NCI-H226 (cell line): ENCODE measurements at places on chromosomes 4 and X.
A peak's percentile ranks its signal among the peaks of the same experiment; 100 is the strongest.

DNA sequence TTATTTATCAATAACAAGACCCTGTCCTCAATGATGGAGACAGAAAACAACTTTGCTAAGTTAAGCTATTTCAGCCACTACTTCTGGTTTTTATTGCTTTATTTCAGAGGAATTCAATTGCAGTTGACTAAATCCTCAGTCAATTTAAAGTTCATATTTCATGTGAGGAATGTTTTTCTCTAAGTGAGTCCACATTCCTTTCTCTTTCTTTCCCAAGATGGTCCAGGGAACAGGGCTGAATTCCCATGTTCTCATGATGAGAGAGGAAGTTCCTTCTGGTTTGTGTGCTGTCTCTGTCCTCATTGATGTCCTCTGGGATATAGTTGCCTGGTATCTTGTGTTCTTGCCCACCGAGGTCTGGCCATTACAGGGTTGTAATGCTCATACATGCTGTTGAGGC lies 117.2 kb downstream of the SLIT2 start:
- DNase-seq = no peak

GRCh38 chr4:145497199-145498149 lies 15.8 kb downstream of the SMAD1 start:
- no peak for DNase-seq

DNA sequence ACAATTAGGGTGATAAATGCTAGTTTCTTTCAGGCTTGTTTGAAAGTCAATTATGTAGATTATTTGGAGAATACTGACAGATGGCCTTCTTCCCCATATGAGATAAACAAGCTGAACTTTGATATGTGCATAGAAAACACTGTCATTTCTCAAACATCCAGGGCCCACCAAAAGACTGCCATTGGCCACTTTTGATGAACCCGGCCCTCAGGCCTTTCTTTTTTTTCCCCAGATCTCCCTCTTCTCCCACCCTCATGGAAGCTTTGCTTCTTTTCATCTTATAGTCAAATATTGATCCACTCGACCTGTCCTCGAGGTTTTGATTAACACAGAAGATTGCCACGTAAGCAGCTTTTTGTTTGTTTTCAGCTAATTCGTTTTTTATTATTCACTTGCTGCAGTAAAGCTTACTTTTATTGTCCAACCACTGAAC lies 377.4 kb downstream of the SMARCA1 start:
- no peak for DNase-seq

DNA sequence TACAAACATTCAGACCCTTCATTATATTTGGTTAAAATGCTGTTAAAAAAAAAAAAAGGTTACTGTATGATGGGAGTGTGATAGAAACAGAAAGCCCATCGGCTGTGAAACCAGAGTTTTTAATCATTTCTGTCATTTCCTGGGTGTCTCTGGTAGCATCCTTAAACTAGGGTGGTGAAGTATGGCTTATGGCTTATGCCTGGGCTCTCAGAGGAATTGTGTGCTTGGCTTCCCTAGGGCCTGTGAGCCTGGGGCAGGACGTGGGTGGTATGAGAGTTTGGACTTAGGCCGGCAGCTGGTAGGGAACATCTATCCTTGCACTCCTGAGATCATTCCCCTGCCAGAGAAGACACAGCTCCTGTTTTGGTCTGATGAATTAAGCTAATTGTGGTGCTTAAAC lies 52.2 kb downstream of the DCUN1D4 start:
- no peak for DNase-seq

- no peak for DNase-seq
These were observed 22.3 kb downstream of the APLN start for GRCh38 chrX:129632443-129632842.

- peak; percentile 8 for DNase-seq
These were observed 645 bp upstream of the RAB28 start for GRCh38 chr4:13484749-13485221.

GRCh38 chrX:47523297-47523696 lies 37.7 kb upstream of the ARAF start:
- peak; percentile 31 for DNase-seq

GRCh38 chr4:10722957-10723356 lies 38.4 kb upstream of the CLNK start:
- DNase-seq = no peak

DNA sequence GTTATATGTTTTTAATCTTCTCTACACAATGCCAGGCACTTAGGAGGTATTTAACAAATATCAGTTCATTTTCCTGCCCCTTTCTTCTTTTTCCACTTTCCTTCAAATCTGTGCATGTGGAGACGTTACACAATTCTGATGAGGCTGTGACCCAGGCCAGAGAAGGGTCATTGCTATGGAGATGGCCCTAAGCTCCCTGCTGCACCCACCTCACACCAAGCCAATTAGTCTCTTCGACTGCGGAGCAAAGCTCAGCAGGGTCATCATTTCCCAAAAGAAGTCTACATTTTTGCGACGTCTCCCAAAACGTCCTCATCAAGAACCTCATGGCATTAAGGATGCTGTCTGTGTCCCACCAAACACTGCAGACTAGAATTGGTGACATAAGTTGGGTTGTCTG lies 28.9 kb upstream of the VEGFD start:
- no peak for DNase-seq

DNA sequence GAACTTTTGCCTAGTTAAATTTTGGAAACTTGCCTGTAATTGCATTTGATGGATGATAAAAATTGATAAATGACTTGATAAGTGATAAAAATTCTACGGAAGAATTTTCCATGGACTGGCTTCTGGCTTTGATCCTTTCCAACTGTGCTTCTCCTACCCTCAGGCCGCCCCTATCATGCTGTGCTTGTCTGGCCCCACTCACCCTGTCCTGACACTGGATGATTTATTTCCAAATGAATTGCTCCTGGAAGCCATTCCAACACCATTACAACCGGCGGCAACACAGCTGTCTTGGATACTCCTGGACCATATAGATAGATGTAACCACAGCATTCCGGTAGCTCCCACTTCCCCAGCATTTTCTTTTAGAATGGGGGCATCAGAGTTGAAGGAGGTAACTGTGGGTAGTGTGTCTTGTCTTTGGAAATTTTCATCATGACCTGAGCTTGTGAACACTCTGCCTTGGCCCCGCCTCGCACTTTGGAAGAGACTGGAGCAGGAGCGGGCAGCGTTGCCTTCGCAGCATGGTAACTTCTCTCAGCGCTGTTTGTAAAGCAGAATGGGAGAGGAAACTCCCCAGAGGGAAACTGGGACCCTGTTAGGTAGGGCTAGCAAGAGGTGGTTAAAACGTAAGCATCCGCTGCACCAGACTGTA lies 77.4 kb downstream of the TBL1X start:
- DNase-seq = peak; percentile 69

DNA sequence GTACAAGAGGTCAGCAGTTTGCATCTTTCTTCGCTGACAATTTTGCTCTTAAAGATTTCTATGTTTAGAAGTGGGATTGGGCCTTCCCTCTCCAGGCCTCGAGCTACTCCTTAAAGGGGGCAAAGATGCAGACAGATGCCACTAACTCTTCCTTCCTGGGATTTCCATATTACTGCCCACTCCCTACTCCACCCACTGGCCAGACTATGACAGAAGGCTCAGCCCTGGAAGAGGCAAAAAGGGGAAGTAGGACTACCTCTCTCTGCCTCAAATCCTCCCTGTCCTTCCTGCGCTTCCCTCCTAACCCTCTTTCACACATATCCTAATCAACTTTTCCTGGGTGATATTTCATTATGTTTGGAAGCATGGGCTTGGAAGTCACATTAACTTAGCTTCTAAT lies 58.3 kb downstream of the EVC2 start:
- no peak for DNase-seq

GRCh38 chr4:124191329-124191728 lies 521.2 kb downstream of the ANKRD50 start:
- no peak for DNase-seq

- DNase-seq = no peak
These were observed 83.3 kb upstream of the HELT start for GRCh38 chr4:184934961-184935360.

DNA sequence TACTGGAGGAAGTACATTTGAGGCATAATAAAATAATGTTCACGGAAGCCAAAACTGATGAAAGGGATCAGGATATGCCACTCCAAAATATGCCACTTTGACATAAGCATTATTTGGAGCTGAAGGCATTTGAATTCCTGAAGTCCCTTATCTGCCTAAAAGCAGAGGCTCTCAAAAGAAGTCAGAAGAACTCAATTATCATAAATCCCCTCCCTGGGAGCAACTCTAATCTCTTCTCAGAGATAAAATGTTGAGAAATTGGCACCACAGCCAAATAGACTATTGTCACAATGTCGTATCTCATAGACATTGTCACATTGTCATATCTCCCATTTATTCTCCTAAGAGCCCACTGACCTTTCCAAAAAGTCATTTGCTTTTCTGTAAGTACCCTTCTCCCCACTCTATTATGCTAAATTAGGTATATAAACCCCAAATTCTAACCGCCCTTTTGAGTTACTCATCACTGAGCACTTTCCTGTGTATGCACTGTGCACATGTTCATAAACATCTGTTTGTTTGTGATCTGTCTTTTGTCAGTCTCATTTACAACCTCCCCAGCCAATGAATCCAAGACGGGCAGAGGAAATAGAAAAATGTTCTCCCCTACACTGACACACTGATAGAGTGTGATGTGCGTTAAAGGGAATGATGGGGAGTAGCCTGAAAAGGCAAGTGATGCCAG lies 78.5 kb upstream of the NAF1 start:
- no peak for DNase-seq

DNA sequence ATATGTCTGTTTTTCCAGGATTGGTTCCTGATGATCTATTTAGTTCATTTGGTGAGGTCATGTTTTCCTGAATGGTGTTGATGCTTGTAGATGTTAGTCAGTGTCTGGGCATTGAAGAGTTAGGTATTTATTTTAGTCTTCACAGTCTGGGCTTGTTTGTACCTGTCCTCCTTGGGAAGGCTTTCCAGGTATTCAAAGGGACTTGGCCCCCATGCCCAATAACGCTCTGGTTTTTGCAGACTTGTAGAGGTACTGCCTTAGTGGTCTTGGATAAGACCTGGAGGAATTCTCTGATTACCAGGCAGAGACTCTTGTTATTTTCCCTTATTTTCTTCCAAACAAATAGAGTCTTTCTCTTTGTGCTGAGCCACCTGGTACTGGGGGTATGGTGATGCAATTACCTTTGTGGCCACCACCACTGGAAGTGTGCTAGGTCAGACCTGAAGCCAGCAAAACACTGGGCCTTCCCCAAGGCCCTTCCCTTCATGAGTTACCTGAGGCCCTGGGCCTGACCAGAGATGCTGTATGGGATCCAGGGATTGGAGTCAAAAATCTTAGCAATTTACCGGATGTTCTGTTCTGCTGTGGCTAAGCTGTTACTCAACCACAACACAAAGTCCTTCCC lies 63.3 kb upstream of the RXFP1 start:
- DNase-seq = no peak

DNA sequence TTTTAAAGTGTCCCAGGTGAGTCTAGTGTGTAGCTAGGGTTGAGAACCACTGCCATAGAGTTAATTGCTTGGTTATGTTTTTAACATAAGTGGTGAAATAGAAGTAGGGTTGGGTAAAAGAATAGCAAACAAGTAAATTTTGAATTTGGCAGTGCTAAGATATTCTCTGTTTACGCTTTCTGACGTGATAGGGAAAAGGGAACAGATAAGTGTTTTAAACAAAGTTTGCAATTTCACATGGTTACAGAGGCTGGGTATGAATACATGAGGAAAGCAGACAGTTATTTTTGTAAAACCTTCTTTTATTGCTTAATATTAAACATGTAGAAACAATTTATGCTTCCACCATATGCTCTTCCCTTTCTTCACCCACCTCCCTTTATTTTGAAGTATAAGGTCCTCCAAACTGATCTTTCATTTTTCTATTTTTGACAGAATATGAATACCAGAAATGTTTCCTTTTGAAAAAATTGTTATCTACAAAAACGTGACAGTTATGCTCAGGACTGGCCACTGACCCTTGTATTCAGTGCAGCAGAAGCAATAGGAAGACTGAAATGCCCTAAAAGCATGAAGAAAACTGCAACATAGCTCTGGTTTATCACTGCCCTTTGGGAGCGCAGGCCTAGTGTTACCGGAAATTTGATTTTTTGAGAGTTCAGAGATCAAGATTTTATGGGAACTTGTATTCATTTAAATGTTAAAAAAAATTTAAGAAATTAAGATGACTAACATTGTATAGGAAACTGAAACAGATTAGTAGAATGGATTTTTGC lies 214.4 kb upstream of the ARSJ start:
- no peak for DNase-seq

DNA sequence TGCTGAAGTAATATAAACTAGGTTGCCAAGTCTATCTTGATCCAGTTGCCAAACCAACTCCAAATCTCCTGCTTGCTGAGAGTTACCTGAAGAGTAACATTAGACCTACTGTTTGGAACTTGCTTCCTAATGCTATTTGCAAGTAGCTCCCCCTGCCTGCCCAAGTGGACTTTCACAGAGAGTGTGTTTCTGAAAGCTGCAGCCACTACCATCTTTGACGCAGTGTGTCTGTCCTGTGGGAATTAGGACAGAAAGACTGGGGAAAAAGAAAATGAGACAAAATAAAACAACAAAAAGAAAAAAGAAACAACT lies 195.0 kb upstream of the HS3ST1 start:
- no peak for DNase-seq

- no peak for DNase-seq
These were observed 45.2 kb downstream of the ANXA5 start for GRCh38 chr4:121651597-121651996.

- no peak for DNase-seq
These were observed 2230.7 kb downstream of the PCDH7 start for GRCh38 chr4:32950866-32951265.

DNA sequence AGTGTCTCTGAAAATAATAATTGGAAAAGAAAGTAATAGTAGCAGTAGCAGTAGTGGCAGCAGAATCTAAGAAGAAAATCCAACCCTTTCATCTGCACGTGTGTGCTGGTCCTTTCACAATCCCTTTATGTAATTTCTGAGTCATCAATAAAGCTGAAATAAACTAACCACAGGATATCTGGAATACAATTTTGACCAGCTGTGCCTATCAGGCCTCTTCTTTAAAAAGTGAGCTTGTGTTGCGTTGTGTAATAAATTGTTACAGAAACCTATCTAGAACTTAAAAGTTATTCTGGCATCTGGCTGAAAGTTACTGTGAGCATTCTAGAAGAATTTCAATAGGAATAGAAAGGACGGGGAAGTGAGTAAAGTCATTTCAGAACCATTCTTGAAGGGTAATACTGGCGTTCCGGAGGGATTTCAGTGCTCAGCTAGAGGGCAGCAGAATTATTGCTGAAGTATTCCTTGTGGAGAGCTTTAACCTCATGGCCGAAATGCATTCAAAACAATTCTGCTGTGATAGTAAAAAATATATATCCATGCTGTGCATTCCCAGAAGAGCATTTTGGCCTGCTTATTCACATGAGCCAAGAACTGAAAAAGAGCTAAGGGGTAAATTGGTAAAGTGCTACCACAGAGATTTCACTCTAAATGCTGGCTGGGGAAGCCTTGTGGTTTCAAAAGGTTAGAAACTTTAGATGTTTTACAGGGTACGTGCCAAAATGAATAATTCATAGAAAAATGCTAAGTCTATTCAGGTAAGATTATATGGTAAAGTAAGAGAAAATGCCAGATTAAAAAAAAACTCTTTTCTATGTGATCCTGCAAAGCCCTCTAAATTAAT lies 260.6 kb downstream of the NKX6-1 start:
- no peak for DNase-seq

- no peak for DNase-seq
These were observed 23.2 kb downstream of the CYBB start for GRCh38 chrX:37803057-37803456.
